Osteocyte (in vitro differentiated cells): ENCODE measurements at places on chromosomes 12 and 14. TPM values are rescaled to one million over a fixed set of nuclear protein-coding genes. Genes with fewer than 3 reads are reported as not detected.

DNA sequence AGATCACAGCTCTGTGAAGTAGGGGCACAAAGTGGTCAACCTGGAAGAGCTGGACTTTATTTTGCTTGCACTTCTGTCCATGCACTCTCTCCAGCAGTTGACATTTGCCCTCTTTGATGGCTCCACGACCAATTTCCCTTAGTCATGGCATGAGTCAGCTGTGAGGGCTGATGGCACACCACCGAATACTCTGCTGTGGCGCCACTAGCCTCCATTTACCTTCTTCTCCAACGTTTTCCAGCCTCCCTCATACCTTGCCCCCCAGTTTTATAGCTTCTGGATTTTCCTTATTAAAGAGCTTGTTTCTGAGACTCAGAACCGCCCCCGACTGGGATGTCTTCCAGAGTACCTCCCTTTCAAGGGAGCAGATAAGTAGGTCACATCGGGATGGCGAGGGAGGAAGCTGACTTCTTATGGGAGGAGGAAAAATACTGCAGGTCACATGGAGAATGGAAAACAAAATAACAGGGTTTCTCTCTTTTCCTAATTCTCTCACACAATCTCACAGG is 17.6 kb downstream of the NINJ2 start:
- DNase-seq = no peak

- DNase-seq = no peak
These were observed 202.7 kb upstream of the FRMD6 start for GRCh38 chr14:51448831-51449670.

DNA sequence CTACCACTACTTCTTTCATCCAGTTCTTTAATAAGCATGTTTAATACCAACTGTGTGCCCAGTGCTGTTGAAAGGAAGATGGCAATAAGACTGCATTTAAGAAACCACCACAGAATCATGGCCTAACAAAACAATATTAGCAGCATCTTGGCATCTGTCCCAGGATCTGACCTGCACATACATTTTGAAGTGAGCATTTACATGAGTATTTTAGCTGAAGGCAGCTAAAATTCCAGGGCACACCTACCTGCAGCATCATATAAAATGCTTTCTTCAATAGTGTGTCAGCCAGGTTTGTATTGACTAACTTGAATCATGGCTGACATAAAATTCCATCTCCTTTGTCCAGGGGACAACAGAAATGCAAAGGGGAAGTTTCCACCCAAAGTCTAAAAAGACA is 65.0 kb upstream of the ARHGAP5 start:
- no peak for DNase-seq

TM7SF3 gene
- 44.9 and 46.9 TPM in 2 replicates for total RNA-seq

- DNase-seq = no peak
These were observed 40.9 kb downstream of the PELI2 start for GRCh38 chr14:56159066-56159465.

GPR65 gene
- total RNA-seq = not detected in 2 replicates

DNA sequence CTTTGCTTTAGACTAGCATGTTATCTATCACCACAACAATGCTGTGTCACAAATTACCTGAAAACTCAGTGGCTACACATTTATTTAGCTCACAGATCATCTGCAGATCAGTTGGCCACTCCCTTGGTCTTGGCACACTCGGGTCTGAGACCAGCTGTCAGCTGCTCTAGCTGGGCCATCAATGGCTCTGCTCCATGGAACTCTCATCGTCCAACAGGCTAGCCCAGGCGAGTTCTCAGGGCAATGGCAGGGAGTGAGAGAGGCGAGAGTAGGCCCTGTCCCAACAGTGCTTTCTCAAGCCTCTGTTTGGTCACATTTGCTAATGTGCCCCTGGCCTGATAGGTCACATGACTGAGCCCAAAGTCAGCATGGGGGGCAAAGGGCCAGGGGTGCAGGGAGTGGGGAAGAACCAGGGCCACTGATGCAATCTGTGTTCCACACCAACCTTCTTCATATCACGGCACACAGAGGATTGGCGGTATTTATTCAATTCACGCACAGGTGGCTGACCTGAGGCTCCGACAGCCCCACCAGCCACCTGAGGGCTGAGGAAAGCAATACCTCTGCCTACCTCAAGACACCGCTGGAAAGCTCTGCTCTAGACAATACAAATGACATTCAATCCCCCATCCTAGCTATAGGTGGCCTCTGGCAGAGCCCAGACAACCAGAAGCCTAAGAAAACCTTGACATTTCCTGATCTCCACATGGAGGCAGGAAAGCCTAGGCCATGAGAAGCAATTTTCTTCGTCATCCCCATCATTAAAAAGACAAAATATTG is 82.5 kb downstream of the NT5DC3 start:
- no peak for DNase-seq

TMEM121 gene
- 3.3 and 3.6 TPM in 2 replicates for total RNA-seq

SLC25A47 gene
- total RNA-seq = not detected in 2 replicates

NAA25 gene
- 20.0 and 22.7 TPM in 2 replicates for total RNA-seq

EML5 gene
- total RNA-seq = 0.18 and 0.19 TPM in 2 replicates

DNA sequence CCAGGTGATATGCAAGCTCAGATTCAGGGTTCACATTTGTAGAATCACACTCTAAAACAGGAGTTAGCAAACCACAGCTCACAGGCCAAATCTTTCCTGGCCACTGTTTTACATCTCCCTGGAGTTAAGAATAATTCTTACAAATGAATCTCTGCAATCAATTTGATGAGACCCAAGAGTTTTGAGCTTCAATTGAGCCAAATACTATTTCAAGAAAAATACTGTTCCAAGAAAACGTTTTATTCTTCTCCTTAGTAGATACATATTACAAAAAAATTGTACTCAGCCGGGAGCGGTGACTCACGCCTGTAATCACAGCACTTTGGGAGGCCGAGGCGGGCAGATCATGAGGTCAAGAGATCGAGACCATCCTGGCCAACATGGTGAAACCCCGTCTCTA is 2.5 kb downstream of the PTGDR start:
- DNase-seq = no peak

DNA sequence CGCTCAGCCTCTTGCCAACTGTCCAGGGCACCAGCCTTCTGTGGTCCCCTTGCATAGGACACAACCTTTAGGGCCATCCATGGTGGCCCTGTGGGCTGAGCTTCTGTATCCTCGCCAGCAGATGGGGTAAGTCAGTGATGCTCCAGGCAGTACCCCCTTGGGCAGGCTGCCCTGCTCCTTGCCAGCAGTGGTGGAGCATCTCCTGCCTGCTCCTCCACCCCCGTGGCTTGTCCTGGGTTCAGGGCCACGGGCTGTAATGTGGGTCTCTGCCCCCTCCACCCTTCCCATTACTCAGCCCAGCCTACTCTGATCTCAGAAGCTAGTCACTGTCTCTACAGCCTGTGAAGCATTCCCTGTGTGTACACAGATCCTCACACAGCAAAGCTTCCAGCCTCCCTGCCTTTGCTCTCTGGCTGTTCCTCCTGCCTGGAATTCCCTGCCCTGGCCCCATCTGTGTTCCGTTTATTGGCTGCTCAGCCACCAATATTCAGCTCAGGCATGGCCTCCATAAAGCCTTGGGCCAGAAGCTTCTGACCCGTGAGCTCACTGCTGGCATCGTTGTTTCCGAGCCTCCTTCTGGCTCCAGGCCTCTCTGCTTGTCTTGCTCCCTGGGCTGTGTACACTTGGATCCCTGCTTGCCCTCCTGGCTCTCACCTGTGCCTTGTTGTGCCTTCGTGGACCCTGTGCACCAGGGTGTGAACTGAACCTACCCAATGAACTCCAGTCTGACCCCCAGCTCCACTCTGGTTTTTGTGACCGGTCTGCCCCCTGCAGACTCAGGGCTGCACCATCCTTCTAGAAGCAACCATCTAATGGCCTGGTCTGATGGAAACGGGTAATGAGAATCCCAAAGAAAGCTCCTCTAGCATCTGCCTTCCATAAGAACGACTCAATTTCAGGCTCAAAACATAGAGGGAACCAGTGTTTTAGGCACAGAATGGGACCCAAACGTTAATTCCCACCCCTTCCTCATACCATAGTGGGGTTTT is 177.0 kb upstream of the PRMT8 start:
- no peak for DNase-seq

RTN1 gene
- total RNA-seq = not detected in 2 replicates

GRCh38 chr12:25328072-25328712 is 77.5 kb upstream of the KRAS start:
- no peak for DNase-seq

CBLN3 gene
- 5.5 and 6.1 TPM in 2 replicates for total RNA-seq

GRCh38 chr12:71354871-71355270 is 84.7 kb upstream of the LGR5 start:
- DNase-seq = no peak

ZFHX2 gene
- 3.8 and 5.7 TPM in 2 replicates for total RNA-seq

GRCh38 chr12:45703942-45704341 is 25.6 kb upstream of the ARID2 start:
- no peak for DNase-seq

GRCh38 chr12:77696183-77696582 is 134.5 kb upstream of the NAV3 start:
- no peak for DNase-seq
